ENCODE measurements at places on chromosomes 11 and 22.

- no peak for DNase-seq
Measured at GRCh38 chr11:74681686-74682651, 49.3 kb downstream of the CHRDL2 start.

DNA sequence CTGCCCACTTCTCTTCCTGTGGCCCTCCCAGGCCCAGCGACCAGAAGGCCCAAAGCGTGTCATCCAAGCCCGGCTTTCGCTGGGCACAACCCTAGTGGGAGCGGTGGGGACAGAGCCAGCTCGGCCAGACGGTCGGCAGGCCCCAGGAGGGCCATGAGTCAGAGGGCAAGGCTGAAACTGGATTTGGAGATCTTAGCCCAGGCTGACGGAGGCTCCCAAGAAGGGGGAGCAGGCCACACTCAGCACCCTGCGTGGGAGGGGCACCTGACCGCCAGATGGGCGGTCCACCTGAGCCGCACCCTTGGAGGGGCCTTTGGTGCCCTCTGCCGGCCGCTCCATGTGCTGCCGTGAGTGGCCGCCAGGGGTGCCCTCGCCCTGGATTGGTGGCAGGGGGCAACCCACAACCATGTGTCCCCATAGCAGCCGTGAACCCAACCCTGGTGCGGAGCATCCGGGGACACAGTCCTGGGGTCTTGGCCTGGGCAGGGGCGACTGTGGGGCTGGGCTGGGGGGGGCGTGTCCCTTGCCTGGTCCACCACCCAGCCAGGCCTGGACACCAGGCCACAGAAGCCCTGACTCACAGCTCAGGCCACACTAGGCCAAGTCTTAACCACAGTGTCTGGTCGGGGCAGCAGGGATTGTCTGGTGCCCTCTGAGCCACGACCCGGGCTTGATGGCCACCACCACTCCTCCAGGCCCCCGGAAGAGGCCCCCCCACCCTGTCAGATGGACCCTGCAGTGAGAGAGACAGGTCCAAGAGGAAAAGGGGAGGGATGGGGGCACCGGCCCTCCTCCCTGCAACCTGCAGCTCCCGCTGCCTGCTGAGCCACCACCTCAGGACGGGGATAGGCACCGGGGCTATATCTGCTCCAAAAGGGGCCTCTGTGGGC lies 19.2 kb upstream of the TALDO1 start:
- DNase-seq, result peak; percentile 66

DNA sequence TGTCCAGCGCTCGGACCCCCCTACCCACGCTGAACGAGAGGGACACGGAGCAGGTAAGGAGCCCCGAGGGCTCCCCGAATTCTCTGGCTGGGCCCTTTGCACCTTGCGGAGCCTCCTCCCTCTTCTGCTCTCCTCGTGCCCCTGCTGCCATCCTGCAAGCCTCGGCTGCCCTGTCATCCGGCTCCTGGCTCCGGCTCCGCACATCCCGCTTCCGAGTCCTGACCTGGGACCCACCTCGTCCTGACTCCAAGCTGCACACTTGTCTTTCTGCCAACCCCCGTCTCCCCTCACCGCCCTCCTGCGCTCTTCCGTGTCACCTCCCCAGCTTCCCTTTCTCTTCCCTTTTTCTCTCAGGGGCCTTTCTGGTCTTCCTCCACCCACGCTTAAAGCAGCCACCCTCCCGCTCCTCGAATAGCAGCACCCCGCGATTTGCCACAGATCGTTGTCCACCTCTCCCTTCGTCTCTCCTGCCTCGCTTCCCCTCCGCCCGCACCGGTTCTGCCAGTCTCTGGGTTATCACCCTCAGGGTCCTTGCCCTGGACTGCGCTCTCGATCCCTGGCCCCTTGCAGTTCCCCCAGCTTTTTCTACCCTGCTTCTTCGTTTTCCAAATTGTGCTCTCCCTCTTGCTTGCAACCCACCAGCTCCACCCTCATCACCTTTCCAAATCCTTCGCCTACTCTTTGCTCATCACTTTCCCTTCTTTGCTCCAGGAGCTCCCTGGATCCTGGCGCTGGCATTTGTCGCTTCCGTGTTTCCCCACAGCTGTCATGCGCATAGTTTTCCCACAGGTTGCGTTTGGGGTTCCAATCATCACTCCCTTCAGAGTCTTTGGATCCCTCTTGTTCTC lies 822 bp downstream of the MARK2 start:
- no peak for DNase-seq

DNA sequence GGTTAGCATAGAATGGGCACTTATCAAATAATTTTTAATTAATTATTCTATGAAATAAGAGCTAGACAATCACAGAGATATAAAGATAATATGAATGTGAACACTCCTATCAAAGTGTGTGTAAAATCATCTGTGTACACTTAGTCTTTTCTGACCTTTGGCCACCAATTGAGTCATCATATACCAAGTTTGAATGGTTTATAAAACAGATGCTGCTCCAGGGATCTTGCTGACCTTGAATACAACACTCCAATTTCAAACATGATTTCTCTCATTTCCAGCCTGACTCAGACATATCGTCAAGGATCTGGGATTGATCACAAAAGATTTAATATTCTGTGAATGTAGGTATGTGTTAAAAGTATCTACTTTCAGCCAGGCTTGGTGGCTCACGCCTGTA lies 2.9 kb upstream of the OR51V1 start:
- no peak for DNase-seq

All from stimulated activated CD8-positive, alpha-beta memory T cell treated with anti-CD3 and anti-CD28 coated beads, Interleukin-2, amount 100 ng/mL, for 1 hour (primary cell).